Fibroblast of skin of right quadriceps (primary cell): ENCODE measurements at places on chromosomes 5 and 9.

DNA sequence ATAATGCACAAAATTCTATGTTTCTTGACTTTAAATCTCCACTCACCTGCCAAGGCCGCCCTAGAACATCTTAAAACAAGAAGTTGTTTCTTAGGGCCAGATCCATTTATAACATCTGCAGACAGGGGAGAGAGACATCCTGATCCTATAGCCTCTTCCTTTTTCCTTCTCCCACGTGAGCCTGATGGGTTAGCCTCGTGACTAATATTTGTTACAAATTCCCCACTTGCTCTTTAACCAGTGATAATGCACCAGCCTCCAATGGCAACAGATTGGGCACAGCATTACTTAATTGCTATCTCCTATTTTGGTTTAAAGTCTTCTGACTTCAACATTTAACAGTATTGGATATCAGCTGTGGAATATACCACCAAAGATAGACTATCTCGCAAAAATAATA, 196.5 kb downstream of the GADD45G start:
- no peak for DNase-seq

DNA sequence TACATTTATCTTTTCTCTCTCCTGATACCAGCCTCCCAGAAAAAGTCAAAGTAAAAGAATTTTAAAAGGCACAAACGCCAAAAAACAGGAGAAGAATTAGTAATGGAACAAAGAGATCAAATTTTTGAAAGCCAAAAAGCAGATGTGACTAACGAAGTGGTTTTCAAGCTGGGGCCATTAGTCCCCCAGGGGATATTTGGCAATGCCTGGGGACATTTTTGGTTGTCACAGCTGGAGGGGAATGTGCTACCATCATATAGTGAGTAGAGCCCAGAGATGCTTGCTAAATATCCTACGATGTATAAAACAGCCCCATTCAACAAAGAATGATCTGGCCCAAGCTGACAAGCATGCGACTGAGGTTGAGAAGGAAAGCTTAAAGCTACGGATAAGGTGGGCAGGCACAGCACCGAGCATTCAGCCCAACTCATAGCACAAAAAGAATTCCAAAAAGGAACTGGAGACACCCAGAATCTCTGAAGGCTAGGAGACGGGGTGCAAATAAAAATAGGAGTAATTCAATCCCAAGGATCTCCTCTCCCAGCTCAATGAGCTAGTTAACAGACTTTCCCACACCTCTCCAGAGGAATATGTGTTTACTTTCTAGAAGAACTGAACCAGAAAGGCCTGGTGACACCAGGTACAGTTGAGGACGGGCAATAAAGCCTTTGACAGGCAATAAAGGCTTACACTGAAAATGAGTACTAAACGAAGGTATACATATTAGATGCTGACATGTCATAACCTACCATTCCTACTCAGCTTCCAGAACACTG, 269.0 kb downstream of the DENND1A start:
- no peak for DNase-seq

DNA sequence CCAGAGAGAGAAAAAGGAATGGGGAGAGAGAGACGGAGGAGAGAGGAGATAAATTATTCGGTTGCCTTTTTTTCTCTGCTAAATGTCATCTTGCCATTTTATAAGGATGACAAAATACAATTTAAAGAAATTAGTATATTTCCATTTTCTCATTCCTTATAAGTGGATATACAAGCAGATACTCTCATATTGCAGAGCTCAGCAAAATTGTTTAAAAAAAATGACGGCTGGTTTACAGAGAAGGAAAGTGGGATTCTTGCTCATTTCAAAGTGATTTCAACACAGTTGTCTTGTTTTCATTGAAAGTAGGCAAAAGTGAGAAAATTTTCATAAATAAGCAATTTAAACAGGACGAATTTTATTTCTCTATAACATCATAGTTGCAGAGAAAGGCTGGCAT, 641.9 kb upstream of the CDH6 start:
- DNase-seq = no peak

DNA sequence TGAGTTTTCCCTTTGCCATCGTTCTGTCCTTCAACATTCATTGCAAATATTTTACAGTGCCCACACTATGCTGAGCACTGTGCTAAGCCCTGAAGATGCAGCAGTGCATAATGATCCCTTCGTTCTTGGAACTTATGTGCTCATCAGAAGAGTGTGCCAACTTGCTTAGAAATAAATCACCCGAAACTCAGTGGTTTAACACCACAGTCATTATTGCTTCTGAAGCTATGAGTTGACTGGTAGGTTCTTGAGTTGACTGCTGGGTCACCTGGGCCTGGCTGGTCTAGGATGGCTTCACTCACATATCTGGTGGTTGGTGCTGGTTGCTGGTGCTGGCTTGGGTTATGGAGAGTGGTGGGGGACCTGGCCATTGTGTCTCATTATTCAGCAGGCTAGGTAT, 20.9 kb downstream of the PCSK5 start:
- no peak for DNase-seq

GRCh38 chr9:16343249-16344237, 526.9 kb downstream of the BNC2 start:
- no peak for DNase-seq

DNA sequence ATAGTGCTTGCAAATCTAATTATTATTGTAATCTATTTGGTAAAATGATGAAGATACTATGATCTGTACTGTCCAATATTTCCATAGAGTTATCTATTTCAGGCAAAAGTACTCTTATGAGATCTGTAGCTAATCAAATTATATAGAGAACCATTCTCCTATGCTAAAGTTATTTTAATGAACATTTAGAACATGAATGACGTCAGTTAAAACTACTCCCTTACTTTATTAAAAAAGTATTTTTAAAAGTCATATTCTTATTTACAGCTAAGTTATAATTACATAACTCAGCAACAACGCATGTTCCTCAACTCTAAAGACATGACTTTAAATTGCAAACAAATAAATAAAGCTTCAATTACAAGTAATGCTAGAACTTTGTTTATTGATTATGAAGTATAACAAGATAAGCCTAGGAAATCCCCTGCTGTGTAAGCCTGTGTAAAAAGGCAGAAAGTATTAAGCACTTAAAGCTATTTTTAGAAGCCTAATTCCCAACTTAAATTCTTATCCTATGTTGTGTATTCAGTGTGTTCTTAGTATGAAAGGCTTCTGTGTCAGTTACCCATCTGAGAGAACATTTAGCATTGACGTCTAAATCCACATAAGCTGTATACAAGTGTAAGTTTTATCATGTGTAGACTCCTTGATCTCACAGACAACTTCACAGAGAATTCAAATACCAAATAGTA, 285.7 kb downstream of the HCN1 start:
- DNase-seq = no peak

DNA sequence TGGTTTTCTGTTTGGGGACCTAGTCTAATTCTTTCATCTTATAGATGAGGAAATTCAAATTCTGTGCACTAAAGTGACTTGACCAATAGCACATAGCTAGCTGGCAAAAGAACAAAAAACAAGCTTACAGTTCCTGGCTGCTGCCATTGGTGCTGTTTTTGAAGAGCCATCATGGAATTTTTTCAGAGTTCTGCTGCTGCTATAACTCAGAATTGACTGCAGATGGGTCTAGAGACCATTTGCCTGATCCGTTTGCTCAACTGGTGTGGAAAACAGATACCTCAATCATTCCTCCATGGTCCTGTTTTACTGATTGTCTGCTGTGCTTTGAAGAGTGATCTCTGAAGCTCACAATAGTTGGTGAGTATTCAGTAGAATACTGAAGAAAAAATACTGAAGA, 15.2 kb downstream of the FBXL7 start:
- peak; percentile 14 for DNase-seq

- DNase-seq = peak; percentile 96
Measured at GRCh38 chr9:1979741-1980367, 35.3 kb upstream of the SMARCA2 start.

- no peak for DNase-seq
Measured at GRCh38 chr9:132726576-132727130, 56.4 kb downstream of the GTF3C4 start.

- DNase-seq = peak; percentile 46
Measured at GRCh38 chr9:132235894-132236661, 74.2 kb downstream of the NTNG2 start.

GRCh38 chr9:135077497-135078200, 9.8 kb upstream of the OLFM1 start:
- peak; percentile 13 for DNase-seq

- peak; percentile 75 for DNase-seq
Measured at GRCh38 chr5:111830333-111830732, 73.3 kb upstream of the NREP start.

- DNase-seq = peak; percentile 96
Measured at GRCh38 chr9:6938447-6938846, 180.7 kb downstream of the KDM4C start.

DNA sequence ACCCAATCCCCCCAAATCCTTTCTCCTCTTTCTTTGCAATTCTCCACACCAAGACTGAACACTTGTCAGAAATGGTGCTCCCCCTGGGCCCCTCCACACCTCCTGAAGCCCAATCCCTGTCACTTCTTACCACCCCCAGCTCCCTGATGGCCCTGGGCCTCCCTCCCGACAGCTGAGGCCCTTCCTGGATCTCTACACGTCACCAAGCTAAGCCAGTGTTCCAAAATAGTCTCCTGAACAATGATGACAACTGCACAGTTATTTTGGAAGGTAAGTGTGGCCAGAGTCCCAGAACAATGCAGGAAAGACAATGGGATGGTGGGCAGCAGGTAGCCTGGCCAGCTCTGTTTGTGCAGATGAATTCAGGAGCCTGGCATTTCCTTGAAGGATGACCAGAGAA, 63.7 kb upstream of the PRSS3 start:
- no peak for DNase-seq

DNA sequence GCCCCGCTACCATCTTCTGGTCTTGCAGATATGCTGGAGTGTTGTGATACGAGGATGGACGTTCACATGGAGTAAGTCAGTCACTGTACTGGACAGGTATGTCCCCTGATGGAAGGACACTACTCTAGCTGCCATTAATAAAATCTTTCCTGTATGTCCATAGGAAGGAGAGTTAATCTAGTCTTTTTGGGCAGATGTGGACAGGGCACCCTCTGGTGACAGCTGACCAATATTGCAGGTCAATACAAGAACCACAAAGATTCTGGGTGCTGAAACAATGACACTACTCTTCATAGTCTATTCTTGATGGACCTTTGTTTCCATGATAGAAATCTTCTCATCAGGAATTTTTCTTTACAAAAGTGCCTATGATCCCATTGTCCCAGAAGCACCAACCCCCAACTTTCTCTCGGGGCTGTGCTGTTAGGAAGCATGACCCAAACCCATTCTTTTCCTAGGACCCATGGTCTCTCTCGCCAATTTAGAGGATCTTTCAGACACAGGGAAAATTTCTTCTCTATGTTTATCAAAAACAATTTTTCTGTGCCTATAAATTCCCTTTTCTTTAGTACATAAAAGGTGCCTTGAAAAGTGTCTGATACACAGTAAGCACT, 376.9 kb downstream of the DTWD2 start:
- peak; percentile 40 for DNase-seq

GRCh38 chr5:90345684-90346083, 63.9 kb downstream of the CETN3 start:
- DNase-seq = no peak

- DNase-seq = peak; percentile 35
Measured at GRCh38 chr9:35673132-35674024, at the start of gene CA9. TSS of gene CA9 (plus strand) at chr9:35673928. CDS start at chr9:35673960, 32 bp downstream.

GRCh38 chr9:135769489-135770202, 67.7 kb downstream of the KCNT1 start:
- no peak for DNase-seq

- no peak for DNase-seq
Measured at GRCh38 chr5:1479066-1479465, 33.8 kb upstream of the SLC6A3 start.

- DNase-seq = no peak
Measured at GRCh38 chr9:36640771-36641381, 68.2 kb downstream of the MELK start.

DNA sequence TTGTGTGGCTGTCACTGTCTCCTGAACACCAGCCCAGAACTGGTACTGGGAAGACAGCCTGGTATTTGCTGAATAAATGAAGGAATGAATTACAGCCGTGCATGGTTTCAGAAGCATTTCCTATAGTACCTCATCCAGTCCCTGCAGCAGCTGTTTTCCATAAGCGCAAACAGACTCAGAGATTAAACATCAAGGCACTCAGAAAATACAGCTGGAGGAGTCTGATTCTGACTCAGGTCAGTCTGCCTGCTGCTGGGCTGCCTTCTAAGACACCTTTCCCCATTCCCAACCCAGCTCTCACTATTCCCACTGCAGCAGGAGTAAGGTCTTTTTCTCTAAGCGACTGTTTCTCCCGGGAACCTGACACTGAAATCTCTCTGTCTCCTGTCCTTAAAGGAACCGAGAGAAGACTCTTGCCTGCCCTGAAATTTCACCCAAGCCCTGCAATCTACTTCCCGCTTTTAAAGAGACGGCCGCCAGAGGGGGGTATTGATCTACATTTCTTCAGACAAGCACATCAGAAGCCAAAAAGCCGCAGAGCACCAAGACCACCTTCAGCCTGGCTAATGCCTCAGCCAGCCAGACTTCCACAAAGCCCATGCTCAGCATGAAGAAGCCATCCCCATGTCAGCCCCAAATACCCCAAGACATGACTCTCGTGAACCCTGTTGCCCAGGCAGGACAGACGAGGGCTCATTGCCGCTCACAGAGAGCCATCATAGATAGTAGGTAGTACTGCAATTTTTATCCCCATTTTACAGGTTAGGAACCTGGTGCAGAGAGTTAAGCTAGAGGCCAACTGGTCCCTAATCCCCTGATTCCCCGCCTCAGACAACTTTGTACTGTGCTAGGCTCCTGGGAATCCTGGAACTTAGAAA, 5.4 kb upstream of the FOXI1 start:
- DNase-seq = peak; percentile 79

- DNase-seq = no peak
Measured at GRCh38 chr9:121009650-121010049, 40.4 kb downstream of the C5 start.

GRCh38 chr5:43042176-43042625, 2.1 kb upstream of the ANXA2R start:
- DNase-seq = no peak

- peak; percentile 28 for DNase-seq
Measured at GRCh38 chr9:137255448-137256114, 454 bp downstream of the NELFB start.

- DNase-seq = no peak
Measured at GRCh38 chr9:76916231-76916630, 10.3 kb upstream of the PRUNE2 start.

DNA sequence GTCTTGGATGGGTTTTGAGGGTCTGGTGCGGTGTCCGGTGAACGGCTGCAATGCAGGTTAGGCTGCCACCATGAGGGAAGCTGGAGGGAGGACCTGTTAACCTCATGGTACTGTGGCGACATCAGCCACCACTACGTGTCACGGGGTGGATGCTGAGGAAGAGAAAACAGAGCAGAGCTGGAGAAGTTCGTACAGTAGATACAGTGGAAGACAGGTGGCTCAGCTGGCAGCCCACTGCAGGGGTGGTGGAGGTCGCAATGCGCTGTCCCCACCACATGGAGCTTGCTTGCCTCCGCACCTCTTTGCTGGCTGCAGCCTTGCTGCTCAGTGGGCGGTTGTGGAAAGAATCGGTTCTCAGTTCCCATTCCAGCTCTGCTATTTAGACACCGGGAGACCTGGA, 2.8 kb downstream of the DCANP1 start:
- no peak for DNase-seq
